ENCODE measurements at places on chromosomes 13 and 19. TPM values are rescaled to one million over a fixed set of nuclear protein-coding genes. Genes with fewer than 3 reads are reported as not detected.

Gene ATP8A2
- under 0.01 TPM for total RNA-seq

Gene FBXO27
- 0.54 TPM for total RNA-seq

Gene ZNF568
- total RNA-seq, result 17.7 TPM

Gene ZNF223
- 3.7 TPM for total RNA-seq

Gene ITGBL1
- total RNA-seq, result 48.5 TPM

Gene LILRA5
- not detected for total RNA-seq

Gene SYCN
- not detected for total RNA-seq

Gene CGB8
- not detected for total RNA-seq

Gene NCR1
- not detected for total RNA-seq

Gene GRK1
- not detected for total RNA-seq

Gene CYP2F1
- total RNA-seq, result not detected

Gene KIR2DL3
- total RNA-seq, result not detected

Gene S1PR5
- total RNA-seq, result not detected

Gene OR7A5
- total RNA-seq, result not detected

Gene HIPK4
- under 0.01 TPM for total RNA-seq

Gene PBX4
- total RNA-seq, result not detected

Gene CPAMD8
- 0.18 TPM for total RNA-seq

Gene CBY2
- total RNA-seq, result not detected

Gene IGFL1
- total RNA-seq, result not detected

Gene NPAS1
- not detected for total RNA-seq

Gene C5AR2
- 0.09 TPM for total RNA-seq

Gene TEX26
- total RNA-seq, result not detected

Gene KLK10
- total RNA-seq, result under 0.01 TPM

Gene WDR88
- not detected for total RNA-seq

Gene CNN1
- 6.9 TPM for total RNA-seq

Gene ATXN8OS
- not detected for total RNA-seq

Gene PTPRS
- 19.4 TPM for total RNA-seq

Gene ADGRE3
- not detected for total RNA-seq

Gene SNRPD2
- total RNA-seq, result 865 TPM

Gene PSG4
- 0.47 TPM for total RNA-seq

Gene CCDC169
- total RNA-seq, result 3.9 TPM

Gene ERICH6B
- total RNA-seq, result not detected

Gene EPSTI1
- 1.7 TPM for total RNA-seq

Gene SBK3
- not detected for total RNA-seq

Gene ZNF134
- total RNA-seq, result 13.9 TPM

Gene CLEC4M
- total RNA-seq, result 0.72 TPM

Gene TGFB1
- 52.1 TPM for total RNA-seq

Gene GPR18
- not detected for total RNA-seq

Gene SIGLEC8
- total RNA-seq, result not detected

Gene ACER1
- not detected for total RNA-seq

Gene RNF17
- total RNA-seq, result not detected

Gene CYP4F12
- total RNA-seq, result not detected

Gene ZGLP1
- 0.27 TPM for total RNA-seq

Measured in endothelial cell of coronary artery (primary cell).